Caco-2 (cell line): ENCODE measurements at places on chromosomes 7 and 10. TPM values are rescaled to one million over a fixed set of nuclear protein-coding genes. Genes with fewer than 3 reads are reported as not detected.

- no peak for DNase-seq
Observed at GRCh38 chr7:91162436-91162835, 101.8 kb upstream of the FZD1 start.

DNA sequence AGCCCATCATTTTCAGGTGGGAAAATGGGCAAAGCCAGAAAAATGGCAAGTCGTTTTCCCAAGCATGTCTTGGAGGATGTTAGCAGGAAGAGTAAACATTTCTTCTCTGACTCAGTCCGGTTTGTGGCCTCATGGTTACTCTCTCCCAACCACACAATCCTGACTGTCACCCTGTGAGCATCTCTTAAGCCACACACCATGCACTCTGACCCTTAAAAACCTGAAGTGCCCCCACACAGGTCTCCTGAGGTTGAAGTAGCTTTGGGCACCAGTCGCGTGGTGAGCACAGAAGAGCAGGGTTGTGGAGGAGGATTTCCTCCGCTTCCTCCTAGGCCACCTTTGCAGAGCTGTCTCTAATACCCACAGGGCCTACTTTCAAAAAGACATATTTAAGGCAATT lies 387.3 kb upstream of the NPVF start:
- no peak for DNase-seq

DNA sequence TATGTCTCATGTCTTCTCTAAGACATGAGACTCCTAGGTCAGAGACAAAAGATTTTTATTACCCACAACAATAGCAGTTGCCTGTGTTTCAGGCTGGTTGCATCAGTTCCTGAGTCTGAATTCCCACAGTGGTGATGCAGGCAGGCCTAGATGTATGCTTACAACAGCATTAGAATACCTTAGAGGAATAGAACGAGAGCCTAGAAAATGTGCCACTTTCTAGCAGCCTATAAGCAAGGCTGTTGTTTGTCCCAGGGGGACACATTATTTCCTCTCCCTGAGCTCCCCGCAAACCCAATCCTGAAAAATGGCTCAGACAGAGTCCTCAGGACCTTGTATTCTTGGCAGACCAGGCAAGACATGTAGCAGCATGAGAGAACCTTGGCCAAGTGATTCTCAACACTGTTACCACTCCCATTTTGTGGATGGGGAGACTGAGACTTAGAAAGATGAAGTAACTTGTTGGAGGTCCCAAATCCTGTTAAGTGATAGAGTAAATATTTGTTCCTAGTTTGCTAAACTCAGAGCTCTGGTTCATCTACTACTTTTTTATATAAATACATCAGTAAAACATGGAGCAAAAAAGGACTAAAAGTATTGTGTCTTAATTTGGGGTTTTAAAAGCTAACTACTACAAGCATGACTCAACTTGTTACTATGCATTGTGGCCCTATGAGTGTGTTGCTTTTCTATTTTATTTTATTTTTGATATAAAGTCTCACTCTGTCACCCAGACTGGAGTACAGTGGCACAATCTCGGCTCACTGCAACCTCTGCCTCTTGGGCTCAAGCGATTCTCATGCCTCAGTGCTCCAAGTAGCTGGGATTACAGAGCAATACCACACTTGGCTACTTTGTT lies 14.2 kb downstream of the VTI1A start:
- DNase-seq = peak; percentile 71

DNA sequence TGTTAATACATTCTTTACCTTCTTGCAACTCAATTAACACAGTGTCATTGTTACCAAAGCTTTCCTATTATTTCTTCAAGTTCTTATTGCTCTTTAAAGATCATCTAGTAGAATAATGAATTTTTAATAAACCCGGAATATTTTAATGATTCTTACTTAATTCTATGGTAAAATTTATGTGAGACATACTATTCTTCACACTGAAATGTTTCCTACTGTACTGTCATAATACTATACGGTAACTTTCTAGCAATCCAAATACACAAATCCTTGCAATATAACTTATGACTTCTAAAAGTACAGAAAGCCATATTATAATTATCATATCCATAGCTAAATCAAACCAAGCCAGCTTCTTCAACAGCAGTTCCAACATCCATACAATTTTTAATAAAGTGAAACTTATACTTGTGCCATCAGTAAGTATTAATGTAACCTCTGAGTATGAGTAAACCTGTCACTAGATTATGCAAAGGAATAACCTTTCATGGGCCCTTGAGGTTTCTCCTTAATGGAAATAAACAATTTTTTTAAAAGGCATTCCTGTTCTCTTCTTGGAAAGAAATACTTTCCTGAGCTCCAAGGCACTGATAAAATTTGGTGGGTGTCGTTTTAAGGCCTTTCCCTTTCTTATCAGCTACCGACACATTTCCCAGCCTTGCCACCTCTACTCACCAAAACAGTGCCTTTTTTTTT lies 87.4 kb downstream of the IMMP2L start:
- no peak for DNase-seq

DNA sequence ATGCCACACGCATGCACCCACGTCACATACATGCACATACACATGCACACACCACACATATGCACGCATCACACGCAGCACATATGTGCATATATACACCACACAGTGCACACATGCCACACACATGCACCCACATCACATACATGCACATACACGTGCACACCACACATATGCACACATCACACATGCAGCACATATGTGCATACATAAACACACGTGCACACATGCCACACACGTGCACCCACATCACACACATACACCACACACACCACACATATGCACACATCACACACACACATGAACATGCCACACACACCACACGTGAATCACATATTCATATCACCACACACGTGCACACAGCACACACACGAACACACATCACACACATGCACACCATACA lies 338.8 kb downstream of the PTPRN2 start:
- no peak for DNase-seq

ADK gene
- 96.4 and 105 TPM in 2 replicates for total RNA-seq

TAF3 gene
- 28.9 and 30.6 TPM in 2 replicates for total RNA-seq
